Choroid plexus epithelial cell (primary cell): ENCODE measurements at places on chromosomes 4 and X.

DNA sequence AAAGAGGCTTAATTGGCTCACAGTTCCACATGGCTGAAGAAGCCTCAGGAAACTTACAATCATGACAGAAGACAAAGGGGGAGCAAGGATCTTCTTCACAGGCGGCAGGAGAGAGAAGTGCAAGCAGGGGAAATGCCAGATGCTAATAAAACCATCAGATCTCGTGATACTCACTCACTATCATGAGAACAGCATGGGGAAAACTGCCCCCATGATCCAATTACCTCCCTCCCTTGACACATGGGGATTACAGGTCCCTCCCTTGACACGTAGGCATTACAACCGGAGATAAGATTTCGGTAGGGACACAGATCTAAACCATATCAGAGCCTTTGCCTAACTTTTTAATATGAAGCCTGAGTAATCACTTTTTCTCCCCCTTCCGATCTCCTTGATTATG, 43.7 kb upstream of the MAPK10 start:
- DNase-seq = no peak

DNA sequence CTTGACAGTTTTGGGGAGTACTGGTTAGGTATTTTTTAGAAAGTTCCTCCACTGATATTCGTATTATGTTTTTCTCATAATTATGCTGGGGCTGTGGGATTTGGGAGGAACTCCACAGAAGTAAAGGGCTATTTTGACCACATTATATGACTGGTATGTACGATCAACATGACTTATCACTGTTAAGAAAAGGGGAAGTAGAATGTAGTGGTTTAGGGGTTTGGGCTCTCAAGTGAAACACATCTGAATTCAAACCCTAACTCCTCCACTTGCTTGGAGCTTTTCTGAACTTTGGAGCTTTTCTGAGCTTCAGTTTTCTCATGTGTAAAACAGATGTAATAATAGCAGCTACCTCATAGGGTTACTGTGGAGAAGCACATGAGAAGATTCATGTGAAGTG, 96.4 kb upstream of the C1GALT1C1 start:
- DNase-seq = no peak

- no peak for DNase-seq
Observed at GRCh38 chr4:101066626-101067170, 280.6 kb downstream of the PPP3CA start.

DNA sequence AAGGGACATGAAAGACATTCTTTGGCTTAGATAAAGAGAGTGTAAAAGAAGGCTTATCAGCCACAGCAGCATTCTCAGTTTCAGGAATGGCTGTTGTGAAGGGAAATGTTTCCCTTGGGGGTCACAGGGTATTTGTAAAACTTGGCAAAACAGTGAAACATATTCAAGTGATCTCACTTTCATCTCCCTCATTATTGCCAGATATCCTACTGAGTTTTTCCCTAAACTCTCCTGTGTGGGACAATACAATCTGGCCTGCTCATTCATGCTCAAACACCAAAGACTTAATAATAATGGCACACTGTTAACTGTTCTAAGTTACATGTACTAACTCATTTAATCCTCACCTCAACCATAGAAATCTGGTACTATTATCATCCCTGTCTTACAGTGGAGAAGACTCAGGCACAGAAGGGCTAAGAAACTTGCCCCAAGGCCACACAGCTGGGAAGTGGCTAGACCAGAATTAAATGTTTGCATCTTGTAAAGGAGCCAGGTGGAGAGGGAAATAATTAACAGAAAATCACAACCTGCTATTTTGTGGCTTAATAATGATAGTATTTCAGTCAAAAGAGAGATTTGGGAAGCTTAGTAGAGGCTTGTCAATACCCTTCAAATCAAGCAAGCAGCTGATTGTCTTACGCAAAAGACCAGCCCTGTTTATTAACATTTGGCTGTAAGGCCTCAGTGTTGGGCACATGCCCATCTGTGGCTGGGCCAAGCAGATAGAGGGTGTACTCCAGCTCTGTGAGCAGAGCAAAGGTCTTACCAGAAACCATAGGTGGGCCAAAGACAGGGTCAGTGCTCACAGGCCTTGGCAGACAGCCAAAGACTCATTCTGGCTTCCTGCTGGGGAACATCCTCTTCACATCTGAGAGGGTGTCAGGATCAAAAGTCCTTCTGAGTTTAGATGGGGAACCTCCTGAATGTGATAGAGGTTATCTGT, 17.3 kb downstream of the SMPX start:
- DNase-seq = peak; percentile 85

- DNase-seq = no peak
Observed at GRCh38 chr4:88527787-88528186, 4.2 kb upstream of the PYURF start.

GRCh38 chrX:40573763-40574162, 7.0 kb upstream of the ATP6AP2 start:
- DNase-seq = peak; percentile 44

DNA sequence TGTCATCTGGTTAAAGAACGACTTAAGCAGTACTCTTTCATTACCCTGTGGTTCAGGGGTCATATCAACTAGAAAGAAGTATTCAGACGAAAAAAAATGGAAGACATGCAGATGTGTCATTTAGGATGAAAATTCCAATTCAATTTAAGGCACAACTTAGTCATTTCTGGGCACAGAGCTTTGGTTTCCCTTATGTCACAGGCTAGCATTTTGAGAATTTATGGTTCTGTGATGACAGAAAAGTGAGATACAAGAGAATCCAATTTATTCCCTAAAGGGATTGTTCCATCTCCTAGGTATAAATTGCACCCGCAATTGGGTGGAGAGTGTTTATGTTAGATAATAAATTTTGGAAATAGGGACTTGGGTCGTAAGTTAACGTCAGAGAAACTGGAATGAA, 306.6 kb downstream of the STK32B start:
- DNase-seq = no peak

- peak; percentile 62 for DNase-seq
Observed at GRCh38 chrX:123833387-123833786, 26.5 kb upstream of the XIAP start.

GRCh38 chr4:100106982-100107381, 83.3 kb downstream of the DDIT4L start:
- no peak for DNase-seq

DNA sequence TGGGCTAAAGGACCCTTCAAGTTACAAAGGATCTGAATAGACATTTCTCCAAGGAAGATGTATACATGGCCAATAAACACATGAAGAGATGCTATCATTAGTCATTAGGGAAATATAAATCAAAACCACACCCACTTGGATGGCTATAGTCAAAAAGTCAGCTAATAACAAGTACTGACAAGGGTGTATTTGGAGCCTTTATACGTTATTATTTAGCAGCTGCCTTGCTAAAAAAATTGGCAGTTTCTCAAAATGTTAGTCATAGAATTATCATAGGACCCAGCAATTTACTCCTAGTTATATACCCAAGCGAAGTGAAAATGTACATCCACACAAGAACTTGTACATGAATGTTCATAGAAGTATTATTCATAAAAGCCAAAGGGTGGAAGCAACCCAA, 112.7 kb upstream of the DUSP21 start:
- DNase-seq = peak; percentile 1

DNA sequence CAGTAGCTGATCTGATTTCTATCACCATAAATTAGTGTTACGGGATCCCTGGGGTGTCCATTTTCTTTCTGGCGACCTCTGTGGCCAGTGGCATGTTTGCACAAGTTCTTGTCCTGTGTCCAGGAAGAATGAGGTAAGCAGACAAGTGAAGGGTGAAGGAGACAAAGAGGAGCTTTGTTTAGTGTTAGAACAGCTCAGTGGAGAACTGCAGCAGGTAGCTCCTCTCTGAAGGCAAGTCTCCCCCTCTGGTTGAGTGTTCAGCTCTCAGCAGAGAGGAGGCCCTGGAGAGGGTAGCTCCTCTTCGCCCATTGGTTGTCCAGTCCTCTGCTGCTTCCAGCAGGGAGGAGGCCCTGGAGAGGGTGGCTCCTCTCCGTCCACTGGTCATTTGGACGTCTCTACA, 47.2 kb downstream of the DMP1 start:
- DNase-seq = no peak

GRCh38 chr4:6502147-6502546, 29.7 kb upstream of the PPP2R2C start:
- no peak for DNase-seq

DNA sequence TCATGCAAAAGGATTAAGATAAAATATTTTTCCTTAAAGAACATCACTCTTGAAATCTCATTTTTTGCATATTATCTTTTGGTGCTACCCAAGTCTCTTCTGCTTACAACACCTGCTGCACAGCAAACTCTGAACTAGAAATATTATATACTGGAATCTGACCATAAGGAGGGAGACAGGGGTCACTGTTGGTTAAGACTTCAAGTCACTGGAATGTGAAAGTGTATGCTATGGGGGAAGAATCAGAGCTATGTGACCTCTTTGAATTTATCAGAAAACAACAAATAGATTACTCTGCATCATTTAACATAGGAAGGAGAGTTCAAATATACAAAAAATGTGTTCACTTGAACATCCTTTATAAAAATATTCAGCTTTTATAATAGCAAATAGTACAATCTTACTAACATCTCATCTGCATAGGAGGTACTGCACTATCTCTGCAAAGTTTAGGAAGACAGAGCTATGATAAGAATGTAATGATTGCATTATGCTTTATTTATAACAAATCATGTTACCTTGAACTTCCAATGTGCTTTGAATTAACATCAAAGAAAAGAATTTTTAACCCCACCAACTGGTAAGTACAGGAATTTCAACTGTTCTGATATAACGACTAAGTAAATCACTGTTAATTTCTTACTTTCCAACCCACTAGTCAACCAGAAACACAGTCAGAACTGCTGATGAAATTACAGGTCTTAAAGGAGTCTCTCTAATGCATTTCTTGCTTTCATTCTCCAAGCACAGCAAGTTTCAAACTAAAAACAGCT, 69.8 kb downstream of the ZNF827 start:
- DNase-seq = peak; percentile 55

DNA sequence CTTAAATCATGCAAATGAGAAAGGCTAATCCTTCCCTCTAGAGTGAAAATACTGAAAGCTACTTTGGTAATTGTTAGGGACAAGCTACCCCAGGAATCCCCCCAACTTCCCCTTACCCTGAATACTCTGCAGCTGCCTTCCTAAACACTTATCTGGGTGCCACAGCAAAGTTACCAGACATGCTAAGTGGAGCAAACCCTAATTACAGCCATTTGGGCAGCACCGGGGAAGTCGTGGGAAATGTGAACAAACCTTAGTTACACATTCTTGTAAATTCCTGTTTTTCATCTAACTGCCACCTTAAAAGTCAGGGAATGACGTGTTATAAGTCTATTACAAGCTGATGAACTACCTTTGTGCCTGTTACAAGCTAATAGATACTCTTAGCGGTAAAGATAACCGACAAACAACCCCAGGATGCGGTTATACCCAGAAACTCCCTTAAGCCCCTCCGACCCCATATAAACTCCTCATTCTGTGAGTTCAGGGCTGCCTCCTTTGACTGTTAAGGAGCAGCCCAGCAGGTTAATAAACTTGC, 66.0 kb upstream of the PLAC8 start:
- no peak for DNase-seq

GRCh38 chr4:74230902-74231499, 73.1 kb downstream of the MTHFD2L start:
- DNase-seq = peak; percentile 23

DNA sequence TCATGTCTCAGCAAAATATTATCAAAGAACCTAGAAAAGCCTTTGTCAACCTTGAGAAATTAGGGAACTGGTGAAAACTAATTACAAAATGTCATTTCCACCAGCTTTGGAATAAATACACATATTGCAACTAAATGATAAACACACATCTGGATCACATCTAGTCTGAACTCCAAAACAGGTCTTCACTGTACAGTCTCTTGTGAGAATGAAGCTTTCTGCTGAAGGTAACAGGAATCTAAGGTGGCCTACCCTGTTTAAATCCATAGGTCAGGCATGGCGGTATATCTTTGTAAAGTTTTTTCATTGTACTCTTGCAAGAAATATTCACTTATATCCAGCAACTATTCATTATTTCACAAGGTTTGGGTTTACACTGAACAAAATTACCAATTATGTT, 1.7 kb downstream of the SH3D19 start:
- DNase-seq = no peak

- DNase-seq = peak; percentile 34
Observed at GRCh38 chrX:110442635-110443034, 84.0 kb downstream of the RTL9 start.

- peak; percentile 75 for DNase-seq
Observed at GRCh38 chr4:77043507-77044136, 32.2 kb downstream of the CCNI start.
